Muscle of leg (tissue), 16 donors: ENCODE measurements at places on chromosomes 1 and 21.

DNA sequence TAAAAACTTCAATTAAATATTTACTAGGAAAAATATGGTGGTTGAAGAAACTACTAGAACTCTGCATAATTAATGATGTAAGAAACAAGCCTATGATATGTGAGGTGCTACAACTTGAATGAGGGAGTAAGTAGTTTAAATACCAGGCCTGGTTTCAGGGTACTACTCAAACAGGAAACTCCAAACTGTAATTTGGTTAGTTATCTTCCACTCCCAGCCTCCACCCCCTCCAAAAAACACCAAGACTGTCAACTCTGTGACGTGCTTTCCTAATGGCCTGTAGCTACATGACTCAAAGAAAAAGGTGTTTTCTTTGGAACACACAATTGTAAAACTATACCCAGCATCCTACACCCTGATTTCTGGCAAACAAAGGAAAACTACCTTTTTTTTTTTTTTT is 55.9 kb upstream of the RCC1 start:
- no peak for DNase-seq

DNA sequence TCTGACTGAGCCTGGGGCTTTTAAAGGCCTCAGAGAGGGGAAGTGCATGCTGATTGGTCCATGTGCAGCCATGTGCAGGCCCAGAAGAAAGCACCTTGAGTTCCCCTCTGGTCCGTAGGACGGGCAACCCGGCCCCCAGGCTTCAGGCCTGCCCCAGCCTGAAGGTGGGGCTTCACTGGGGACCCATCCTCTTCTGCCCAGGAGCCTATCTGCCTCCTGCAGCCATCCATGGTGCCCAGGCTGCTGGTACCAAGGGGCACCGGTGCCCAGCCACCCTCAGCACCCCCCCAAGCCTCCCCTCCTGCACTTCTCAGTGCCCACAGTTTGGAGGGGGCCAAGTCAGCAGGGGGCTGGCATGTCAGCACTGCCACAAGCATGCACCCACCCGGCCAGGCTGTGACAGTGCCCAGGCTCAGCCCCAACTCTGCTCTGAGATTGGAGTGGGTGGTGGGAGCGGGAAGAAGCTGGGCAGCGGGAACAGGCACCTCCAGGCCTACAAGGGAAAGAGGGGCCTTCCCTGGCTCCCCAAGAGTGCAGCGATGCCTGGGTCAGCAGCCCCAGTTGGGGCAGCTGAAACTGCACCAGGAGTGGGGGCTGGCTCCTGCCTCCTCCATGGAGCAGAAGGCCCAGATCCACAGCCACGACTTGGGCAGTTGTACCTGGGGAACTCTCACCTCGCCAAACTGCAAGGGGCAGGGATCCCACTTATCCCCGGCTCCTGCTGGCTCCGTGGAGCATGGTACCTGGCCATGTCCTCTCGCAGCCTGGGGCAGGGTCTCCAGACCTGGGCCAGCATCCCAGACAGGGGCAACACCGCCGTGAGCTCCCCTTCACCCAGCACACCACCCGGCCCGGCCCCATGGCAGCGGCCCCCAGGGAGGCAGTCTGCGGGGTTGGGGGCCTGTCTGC is 11.7 kb downstream of the COL6A2 start:
- DNase-seq: no peak

- no peak for DNase-seq
These were observed 8.8 kb upstream of the INSL5 start for GRCh38 chr1:66809736-66810326.

DNA sequence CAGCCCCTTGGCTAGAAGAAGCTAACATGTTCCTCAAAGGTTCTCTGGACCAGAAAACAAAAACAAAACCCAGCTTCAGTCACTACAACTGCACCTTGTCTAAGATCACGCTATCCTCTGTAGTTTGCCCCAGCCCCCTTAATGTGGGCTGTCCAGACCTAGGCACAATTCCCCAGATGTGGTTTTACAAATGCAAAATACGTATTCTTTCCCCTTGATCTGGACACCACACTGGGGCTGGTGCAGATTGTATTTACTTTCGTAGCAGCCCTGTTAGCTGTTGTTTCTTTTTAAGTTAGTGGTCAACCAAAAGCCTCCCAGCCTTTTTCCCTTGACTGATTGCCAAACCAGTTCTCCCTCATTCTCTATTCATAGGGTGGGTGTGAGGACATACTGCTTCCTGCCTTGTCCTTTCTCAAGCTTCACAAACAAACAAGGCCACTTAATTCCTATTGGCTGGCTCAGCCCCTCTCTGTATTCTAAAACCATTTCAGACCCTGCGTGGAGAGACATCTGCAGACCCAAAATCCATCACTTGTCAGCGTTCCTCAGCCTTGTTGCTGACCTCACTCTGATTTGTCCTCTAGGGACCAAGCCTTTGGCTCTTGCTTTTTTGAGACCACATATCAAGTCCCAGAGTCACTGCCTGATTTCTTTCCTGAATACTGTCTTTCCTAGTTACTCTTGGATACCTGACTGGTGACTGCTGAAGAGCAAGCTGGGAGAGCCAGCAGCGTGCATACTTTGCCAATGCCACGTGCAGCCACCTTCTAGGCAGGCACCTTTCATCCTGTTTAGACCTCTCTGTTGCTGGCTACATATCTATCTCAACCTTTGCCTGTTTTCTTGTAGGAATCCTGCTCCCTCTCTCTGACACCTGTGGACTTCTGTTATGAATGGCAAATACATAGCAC is 96.4 kb upstream of the RAB3GAP2 start:
- peak; percentile 86 for DNase-seq

GRCh38 chr1:15963363-15963967 is 12.4 kb downstream of the ZBTB17 start:
- no peak for DNase-seq

DNA sequence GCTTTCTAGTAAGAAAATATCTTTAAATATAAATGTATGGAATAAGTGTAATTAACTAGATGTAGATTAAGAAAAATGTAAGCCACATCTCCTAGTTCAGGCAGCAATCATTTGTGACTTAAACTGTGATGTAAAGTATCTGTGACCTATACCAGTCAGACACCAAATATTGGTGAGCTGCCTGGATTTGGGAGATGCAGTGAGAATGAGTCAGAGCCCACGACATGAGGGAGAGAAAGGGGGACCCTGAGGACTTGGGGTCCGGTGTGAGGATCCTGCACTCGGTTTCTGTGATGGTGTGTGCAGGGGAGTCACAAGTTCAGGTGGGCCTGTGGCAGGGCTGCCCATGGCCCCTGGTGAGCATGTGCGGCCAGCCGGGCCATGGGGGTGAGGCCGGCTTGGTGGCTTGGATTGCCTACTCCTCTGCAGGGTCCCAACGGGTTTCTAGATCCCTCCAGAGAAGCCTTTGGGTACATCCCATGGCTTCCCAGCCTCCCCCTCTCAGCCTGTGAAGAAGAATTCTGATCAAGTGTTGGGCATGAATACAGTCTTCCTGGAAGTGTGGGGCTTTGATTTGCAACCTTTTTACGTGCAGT is 19.0 kb upstream of the ABCG1 start:
- DNase-seq: no peak

DNA sequence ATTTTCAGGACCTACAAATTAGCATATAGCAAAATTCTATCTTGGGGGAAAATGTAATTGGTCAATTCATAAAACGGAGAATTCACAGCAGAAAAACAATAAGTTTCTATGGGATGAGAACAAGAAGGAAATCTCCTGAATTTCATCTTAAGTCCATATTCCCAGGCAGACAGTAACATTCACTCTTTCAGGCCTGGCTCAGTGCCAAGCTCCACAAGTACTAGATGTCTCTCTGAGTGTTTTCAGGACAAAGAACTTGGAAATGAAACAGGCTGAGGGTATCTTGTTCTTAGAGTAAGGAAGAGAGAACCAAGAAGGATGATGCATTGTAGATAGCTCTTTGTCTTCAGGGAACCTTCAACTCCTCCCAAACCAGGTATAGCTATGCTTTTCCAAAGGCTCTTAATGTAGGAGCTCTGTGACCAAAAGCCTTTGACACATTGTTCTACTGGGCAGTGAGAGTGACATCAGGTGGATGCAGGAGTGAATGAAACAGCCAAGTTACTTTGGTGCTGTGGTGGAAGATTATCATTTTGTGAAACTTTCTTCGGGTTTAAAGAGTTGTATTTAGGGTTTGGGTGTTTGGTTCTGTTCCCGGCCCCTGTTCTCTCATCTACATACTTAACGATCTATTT is 298.3 kb downstream of the GPATCH2 start:
- DNase-seq: peak; percentile 53

GRCh38 chr1:181676269-181676668 is 193.0 kb downstream of the CACNA1E start:
- peak; percentile 32 for DNase-seq

DNA sequence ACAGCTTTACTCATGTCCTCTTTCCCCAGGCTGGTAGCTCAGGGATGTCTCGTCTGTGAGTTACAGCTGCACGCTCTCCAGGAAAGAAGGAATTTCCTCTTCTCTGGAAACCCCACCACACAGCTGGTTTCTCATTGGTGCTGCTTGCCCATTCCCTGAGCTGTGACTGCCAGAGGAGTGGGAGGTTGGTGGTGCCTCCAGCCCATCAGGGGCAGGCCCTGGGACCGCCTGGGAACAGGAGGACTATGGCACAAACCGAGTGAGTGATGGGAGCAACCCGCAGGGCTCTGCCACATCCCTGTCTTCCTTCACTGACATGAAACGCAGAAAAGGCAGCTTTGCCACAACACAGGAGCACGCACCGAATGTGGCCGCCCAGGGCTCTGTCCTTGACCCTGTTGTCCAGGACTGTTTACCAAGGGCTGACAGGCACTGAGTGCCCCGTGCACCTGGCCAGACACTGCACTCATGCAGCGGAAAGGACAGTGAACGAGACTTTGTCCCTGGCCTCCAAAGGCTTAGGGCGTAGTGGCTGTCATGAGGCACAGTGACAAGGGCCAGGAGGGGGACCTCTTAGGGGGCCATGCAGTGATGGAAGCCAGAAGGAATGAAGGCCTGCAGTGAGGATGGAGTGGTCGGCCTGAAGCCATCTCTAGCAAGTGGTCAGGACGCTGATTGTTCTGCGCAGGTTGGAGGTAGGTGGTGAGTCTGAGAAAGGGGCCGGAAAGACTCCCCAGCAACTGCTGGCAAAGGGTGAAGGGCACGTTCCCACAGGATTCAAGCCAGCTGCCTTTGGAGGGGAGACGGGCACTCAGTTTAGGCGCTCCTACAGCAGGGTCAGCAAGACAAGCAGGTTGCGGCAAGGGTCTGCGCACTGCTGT is 1.7 kb upstream of the CCNL2 start:
- no peak for DNase-seq

DNA sequence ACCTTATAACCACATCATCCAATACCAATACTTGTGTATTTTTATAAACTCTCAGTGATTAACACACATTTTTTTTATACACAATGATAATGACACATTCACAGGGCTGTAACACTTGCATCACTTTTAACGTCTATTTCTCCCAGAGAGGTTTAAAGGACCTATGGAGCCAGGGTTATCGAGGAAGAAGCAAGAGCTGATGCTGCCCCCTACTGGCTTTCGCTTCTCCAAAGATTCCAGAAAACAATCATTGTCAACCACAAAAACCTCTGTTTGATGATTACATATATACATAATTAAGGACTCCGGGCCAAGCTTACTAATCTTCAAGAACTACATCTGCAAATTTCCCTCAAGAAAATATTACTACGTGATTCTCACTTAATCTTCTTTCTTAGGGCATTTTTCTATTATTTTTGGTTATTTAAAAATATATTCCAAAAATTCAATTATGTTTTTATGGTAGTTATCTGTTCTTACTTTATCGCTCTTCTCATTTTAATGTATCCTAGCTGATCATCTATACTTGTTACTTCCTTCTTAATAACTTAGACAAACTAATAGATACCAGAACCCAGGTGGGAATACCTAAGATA is 214.5 kb downstream of the VAV3 start:
- peak; percentile 59 for DNase-seq

DNA sequence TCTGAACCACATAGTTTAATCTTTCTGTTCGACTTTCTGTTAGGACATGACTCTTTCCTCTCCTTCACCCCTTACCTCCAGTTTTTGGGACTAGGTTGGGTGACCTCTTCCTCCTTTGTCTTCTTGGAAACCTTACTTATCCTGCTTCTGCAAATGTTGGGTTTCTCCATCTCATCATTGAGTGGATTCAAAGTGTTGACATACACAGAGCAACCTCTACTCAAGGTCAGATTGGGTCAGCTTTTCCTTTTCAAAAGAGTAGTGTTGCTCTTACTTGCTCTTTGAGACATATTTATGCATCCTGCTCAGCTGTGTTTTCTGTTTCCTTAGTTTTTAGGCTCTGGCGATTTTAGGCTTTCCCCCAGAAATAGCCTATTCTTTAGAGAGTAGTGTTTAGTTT is 3.7 kb downstream of the CAMTA1 start:
- no peak for DNase-seq

- DNase-seq: no peak
These were observed 746 bp upstream of the POFUT2 start for GRCh38 chr21:45288441-45288841.

- DNase-seq: peak; percentile 55
These were observed 54.9 kb downstream of the AK5 start for GRCh38 chr1:77336729-77337128.

GRCh38 chr1:111734856-111735255 is 4.3 kb downstream of the INKA2 start:
- DNase-seq: no peak

GRCh38 chr1:187696073-187696472 is 867.3 kb downstream of the PLA2G4A start:
- DNase-seq: peak; percentile 3

- no peak for DNase-seq
These were observed 94.8 kb downstream of the DSCAM start for GRCh38 chr21:40752125-40752524.

GRCh38 chr21:38396325-38396724 is 102.0 kb downstream of the ERG start:
- DNase-seq: no peak

- peak; percentile 90 for DNase-seq
These were observed 696 bp downstream of the TGFB2 start for GRCh38 chr1:218345673-218346390.

DNA sequence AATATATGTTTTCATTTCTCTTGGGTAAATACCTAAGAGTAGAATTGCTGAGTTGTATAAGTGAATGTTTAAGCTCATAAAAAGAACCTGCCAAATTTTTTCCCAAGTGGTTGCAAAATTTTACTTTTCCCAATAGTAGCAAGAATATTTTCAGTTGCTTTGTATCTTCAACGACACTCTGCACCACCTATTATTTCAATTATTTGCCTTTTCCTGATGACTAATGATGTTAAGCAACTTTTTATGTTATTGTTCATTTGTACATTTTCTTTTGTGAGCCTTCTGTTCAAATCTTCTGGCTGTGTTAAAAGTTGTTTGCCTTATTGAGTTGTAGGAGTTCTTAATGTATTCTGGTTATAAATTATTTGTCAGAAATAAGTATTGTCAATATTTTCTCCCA is 299.1 kb upstream of the NRIP1 start:
- DNase-seq: no peak

DNA sequence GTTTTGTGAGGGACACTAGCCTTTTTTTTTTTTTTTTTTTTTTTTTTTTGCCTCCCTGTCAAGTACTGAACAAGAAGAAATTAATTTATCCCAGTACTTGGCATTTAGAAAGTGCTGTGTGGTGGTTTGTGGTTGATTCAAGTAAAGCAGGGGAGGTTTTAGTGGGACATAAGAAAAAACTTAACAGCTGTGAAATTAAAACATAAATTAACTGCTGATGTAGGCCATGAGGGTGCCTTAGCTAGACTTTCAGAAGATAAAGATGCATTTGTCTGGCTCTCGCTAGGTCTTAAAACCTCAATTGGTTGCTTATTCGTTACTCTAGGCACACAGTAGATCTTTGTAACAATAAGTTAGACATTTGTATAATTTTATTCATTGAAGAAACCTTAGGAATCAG is 52.3 kb downstream of the SPATA46 start:
- no peak for DNase-seq

- DNase-seq: peak; percentile 80
These were observed at the start of gene CFAP126 for GRCh38 chr1:161367684-161368400. Gene CFAP126, minus strand, starts transcription at chr1:161367876. Its CDS starts 8 bp downstream, at chr1:161367868.
